ENCODE measurements at places on chromosomes 13 and 19.

DNA sequence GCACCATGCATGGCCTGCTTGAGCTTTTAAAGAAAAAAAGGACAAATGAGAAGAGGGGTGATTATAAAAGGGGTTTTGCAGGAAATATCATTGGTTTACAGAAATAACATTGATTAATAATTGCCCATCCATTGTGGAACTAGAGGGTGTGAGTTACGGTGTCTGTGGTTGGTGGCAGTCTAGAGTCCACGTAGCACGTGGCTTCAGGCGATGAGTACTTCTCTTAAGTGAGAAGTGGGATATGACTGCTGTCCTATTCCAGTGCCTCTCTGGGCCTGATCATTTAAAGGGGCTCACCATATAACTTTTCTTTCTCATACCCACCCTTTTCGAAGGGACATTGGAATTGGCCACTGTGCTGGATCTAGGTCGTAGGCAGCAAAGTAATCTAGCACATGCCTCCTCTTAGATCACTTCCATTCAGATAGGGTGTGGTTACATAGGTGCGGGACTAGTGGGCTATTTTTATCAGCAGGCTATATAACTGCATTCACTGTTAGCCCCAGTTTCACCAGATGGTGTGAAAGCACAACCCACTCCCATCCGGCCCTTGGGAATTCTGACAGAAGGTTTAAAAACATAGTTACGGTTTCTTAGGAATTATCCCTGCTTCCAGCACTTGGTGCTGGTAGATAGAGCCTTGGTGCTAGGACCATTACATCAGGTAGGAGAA is 19.9 kb downstream of the PPP5C start:
- DNase-seq = no peak

DNA sequence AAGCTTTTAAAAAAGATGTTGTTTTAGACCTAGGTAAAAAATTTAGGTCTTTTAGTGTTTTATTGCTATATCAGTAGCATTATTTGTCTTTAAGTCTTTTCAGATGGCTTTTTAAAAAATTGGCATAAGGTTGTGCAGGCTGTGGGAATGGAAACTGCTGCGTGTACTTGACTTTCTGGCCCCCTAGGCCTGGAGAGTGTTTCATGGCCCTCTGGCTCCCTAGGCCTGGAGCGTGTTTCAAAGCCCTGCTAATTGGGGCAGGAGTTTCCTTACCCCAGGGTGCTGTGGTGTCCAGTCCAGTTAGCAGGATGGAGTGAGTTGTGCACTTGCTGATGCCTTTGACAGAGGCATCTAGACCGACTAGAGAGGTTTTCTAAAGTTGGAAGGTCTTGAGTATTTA is 23.8 kb downstream of the PRAM1 start:
- DNase-seq = no peak

GRCh38 chr13:110380359-110381028 is 73.4 kb downstream of the COL4A2 start:
- DNase-seq = no peak

DNA sequence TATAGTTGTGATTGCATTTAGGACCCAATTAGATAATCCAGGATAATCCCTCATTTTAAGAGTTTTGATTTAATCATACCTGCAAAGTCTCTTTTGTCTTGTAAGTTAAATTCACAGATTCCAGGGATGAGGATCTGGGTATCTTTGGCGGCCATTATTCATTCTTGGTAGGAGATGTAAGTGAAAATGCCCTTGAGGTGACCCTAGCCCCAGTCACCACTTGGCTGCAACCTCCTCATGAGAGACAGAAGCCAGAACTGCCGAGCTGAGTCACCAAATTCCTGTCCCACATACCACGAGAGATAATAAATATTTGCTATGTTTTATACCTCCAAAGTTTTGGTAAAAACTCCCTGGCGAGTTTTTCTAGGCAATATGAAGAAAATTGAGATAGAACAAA is 389.4 kb downstream of the RFC3 start:
- DNase-seq = no peak

- DNase-seq = no peak
Measured at GRCh38 chr19:15178629-15179308, 22.0 kb downstream of the NOTCH3 start.

- DNase-seq = no peak
Measured at GRCh38 chr13:99564386-99564785, 63.1 kb downstream of the TM9SF2 start.

DNA sequence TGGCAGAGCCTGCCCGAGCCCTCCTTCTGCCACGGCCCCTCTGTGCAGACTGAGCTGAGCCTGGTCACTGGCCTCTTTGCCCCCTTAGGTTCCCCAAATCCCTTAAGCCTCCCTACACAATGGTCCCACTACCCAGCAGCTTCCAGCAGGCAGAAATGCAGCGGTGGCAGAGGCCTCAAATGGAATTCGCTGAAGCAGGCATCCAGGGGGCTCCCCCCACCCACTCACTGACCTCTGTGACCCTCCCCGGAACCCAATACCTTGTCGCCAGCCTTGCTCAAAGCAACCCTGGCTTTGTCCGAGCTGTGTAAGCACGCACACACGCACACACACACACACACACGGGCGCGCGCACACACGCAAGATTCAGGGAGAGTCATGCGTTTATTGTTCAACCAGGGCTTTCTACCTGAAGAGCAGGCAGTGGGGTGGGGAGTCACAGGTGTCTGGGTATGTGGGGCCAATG is at the start of gene LIM2:
TSS of gene LIM2 (minus strand) at position 51 of the 466 bp plus-strand sequence. CDS start 531 bp downstream, outside the sequence.
- no peak for DNase-seq

GRCh38 chr19:10189616-10190015 is 5.1 kb downstream of the DNMT1 start:
- DNase-seq = no peak

DNA sequence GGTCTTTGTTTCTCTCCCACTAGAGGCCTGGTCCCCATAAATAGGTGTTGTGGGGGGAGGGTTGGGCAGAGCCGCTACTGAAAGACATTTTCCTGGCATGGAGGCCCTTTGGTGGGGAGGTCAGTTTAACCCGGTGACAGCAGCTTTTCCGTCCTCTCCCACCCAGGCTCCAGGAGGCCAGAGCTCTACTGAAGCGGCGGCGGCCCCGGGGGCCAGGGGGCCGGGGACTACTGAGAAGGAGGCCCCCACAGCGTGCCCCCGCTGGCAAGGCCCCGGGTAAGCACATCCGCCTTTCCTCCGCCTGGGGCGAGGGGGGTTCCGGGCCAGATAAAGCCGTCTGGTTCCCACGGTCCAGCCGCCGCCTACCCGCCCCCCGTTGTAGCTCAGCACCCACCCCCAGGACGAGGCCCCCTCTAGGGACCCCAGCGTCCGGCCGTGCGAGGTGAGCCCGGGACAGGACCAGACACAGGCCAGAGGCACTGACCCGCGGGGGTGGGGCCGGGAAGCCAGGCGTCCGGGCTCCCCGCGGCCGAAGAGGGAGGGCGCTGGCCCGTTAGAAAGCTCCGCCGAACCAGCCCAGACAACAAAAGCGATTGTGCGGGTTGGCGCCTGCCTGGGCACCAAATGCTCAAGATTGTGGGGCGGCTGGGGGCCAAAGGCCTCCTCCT is 1.1 kb upstream of the LTBP4 start:
- no peak for DNase-seq

DNA sequence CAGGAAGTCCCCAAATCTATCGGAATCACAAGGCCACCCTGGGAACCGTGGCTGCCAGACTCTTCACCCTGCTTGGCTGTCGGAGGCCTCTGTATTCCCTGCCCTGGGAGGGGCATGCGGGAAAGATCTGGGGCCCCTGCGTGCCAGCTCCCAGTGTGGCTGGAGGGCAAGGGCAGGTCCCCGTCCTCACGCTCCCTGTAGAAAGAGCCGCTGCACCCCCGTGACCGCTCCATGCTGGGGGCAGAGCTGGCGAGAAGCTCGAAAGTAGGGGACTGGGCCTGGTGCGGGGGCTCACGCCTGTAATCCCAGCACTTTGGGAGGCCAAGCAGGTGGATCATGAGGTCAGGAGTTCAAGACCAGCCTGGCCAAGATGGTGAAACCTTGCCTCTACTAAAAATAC is 208.4 kb upstream of the SOX1 start:
- DNase-seq = no peak

- no peak for DNase-seq
Measured at GRCh38 chr19:8571006-8571411, 6.2 kb downstream of the MYO1F start.

DNA sequence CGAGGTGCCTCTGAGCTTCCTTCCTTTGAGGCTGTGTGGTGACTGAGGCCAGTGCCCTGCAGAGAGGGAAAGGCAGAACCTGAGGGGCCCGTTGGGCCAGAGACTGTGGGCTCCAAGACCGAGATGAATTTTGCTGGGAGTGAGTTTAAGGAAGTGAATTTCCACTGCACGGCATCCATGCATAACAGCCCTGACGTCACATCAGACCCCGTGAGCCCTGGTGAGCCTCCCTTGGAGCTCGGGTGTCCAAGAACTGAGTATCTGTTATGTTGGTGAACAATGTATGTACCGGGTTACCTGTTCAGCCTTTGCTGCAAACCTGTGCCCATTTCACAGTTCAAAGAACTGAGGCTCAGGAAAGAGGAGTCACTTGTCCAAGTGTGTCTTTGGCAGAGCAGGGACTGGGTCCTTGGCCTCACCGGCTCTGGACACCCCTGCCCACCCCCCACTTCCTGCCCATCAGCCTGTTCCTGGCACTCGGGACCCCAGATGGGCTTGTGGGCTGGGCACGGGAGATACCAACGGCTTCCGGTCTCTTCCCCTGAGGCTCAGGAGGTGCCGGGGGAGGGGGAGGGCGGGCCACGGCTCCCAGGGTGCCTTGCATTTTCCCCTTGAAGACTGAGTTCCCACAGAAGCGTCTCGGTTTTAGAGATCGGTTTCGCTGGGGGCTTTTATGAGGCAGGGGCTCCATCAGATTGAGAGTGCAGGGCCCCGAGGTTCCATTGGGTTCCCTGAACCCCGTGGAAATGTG is 33.7 kb downstream of the NFILZ start:
- no peak for DNase-seq

DNA sequence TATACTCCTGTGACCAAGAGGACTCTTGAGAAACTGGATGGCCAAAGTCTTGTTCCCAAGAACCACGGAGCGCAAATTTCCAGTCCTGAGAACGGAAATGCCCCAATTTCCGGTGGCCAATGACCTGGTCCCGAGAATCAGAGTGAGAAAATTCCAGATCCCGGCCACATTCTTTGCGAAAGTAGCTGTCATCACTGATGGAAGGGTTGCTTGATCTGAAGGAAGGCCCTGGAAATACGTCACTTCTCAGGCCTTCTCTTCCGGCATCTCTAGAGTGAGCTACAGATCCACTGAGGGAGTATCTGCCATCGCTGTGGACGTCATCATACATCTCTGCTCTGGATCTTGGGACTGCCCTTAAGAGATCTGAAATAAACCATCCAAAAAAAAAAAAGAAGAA is 7.5 kb downstream of the SUGP2 start:
- DNase-seq = no peak

GRCh38 chr19:3469638-3470499 is 10.5 kb downstream of the SMIM24 start:
- DNase-seq = no peak

DNA sequence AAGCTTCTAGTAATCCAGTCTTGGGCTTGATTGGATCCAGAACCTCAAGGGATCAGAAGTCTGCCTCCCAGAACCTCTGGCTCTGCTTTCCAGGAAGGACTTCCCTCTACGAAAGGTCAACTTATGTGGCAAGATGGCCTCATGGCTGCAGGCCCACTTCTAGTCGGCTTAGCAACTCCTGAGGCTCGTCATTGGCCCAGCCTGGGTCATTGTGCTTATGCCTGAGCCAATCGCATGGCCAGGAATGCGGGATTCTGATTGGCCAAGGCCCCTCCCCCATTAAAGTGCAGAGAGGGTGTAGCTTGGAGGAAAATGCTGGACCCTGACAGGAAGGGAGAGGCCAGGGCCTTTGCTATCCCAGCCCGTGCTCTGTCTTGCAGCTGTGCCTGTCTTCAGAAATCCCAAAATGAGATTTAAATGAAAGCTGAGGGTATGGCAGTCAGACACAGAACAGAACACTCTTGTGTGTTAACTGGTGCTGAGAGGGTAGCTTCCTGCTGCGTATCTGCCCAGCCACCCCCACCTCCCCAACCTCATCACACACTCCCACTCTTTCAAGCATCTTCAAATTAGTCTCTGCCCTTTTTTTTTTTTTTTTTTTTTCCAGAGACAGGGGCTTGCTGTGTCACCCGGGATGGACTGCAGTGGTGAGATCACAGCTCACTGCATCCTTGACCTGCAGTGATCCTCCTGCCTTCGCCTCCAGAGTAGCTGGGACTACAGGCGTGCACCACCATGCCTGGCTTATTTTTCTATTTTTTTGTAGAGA is 5.5 kb upstream of the CCNE1 start:
- DNase-seq = no peak

DNA sequence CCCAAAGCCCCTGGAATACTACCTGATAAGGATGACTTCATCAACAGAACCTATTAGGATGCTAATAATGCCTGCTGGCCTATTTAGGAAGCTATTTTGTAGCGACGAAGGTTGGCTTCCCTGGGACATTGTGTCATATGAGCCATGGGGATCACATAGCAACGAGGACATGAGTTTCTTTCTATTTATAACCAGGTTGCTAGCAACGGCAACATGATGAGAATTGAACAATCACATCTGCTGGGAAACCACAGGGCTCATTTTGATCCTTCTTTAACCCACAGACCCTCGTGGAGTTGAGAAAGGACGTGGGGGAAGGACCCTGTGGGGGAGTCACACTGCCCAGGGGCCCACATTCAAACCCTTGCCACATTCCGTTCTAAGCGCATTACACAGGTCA is 172.2 kb downstream of the COL4A1 start:
- DNase-seq = no peak
